ENCODE measurements at places on chromosomes 3 and 15. TPM values are rescaled to one million over a fixed set of nuclear protein-coding genes. Genes with fewer than 3 reads are reported as not detected.

GRCh38 chr15:76335307-76336253 lies 993 bp upstream of the ISL2 start:
- H3K36me3 ChIP-seq, result no peaks in the 10 kb centered on the region
- peaks cover 38% of the 10 kb centered on the region for H3K4me1 ChIP-seq
- peaks cover 68% of the 10 kb centered on the region for H3K27me3 ChIP-seq
- H3K27ac ChIP-seq, result no peak overlapping the region
- peak overlapping the region; percentile 66 for H3K4me3 ChIP-seq

Gene CYP1A1
- total RNA-seq, result 4.3 TPM

Gene SLC22A13
- total RNA-seq, result 0.31 TPM

DNA sequence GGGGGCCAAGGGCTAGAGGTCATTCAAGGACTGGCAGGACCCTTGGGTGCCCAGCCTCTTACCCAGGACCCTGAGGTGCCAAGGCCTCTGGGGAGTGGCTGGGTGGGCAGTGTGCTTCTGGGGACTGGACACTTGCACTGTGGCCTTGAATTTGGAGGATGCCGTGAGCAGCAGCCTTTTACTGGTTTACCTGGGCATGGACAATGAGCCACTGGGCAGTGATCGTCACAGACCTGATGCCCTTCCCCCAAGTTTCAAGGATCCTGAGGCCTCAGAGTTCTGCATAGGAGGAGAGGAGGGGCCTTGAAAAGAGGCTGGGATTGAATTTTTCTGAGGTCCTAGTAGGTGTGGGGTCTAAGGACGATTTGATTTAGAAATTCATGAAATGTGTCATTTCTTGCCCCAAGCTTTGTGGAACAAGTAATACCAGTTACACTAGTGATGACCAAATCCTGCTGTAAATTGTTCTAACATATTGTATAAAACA lies 146.1 kb upstream of the TPM1 start:
- DNase-seq, result no peak
- no peak overlapping the region for H3K4me3 ChIP-seq
- H3K27ac ChIP-seq, result no peak overlapping the region
- no peaks in the 10 kb centered on the region for H3K4me1 ChIP-seq
- H3K36me3 ChIP-seq, result no peaks in the 10 kb centered on the region

- H3K27ac ChIP-seq, result no peak overlapping the region
- DNase-seq, result no peak
- H3K4me3 ChIP-seq, result no peak overlapping the region
- peaks cover 10% of the 10 kb centered on the region for H3K4me1 ChIP-seq
These were observed 4.0 kb upstream of the IL17RD start for GRCh38 chr3:57169108-57169507.

Gene GRK7
- total RNA-seq, result 0.07 TPM

DNA sequence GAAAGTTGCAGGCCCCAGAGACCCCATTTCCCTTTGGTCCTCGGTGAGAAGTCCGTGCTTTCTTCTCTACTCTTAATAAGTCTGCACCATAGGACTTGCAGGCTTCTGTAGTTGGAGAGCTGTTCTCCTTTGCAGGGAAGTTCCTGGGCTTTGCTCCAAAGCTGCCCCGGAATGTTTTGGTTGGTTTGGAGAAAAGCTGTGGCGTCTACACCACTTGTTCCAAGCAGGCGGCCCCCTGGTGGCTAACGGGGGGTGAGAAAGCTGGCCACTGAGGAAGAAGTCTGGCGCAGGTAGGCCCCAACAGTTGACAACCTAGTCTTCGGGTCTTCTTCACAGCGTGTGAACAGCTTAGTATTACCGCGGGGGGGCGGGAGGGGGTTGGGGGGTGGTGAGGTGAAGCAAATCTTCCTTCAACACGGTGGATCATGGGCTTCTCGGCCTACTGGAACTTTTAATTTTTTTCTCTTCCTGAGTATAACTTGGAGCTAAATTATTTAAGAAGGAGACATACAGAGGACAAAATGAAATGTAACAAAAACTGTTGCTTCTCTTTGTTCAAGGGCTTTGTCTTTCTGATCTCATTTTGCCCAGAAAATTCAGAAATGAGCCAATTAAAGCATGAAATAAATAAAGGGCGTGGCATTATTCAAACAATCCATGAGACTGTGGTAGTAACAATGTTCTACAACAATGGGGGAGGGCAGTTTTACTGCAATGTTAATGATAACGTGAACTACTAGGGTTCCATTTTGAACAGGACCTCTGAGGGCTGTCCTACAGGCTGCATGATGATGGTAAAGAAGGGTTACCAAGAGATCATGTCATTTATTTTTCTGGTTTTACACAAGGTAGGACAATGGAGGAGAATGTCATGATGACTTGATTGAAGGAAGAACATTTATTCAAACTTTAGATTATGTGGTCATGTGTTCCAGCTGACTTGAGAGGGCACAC lies 2.2 kb upstream of the THRB start:
- no peaks in the 10 kb centered on the region for H3K36me3 ChIP-seq
- H3K27ac ChIP-seq, result no peak overlapping the region
- peaks cover 39% of the 10 kb centered on the region for H3K27me3 ChIP-seq
- DNase-seq, result no peak
- no peak overlapping the region for H3K4me3 ChIP-seq

Gene TM6SF1
- total RNA-seq, result 5.6 TPM

DNA sequence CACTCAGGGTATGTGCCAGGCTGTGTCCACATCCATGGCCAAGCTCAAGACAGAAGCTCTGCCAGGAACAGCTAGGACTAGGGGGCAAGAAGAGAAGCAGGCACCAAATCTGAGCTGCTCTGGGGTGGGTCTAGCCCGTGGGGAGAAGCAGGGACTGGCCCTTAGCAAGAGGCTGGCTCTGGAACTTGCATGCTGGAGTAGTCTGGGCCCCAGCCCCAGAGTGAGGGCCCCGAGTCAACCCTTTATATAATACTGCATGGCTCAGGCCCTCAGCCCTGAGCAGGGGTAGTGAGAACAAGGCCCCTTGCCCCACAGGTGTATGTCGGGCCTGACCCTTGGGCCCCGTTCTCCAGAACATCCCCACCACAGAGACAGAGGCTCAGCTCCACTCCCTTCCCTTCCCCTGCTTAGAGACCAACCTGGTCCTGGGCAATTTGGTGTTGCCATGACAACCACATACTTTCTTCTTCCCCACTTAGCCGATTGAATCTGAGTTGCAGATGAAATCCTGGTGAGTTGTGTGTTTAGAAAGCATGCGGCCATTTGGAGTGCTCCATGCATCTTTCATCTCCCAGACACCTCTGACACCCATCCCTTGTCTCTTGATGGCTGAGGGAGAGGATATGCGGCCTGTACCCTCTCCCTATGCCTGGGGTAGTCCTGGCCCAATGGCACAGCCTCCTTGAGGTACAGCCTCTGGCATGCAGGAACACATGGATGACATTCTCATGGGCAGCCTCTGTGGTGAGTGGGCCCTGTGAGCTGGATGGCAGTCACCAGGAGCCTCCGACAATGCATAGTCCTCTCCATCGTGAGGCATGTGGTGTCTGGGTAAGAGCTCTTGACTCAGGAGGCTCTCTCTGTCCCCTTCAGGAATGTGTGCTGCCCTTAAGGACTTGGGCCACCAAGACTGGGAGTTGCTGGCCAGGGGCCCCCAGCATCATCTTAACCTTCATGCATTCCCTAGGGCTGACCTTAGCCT lies 29.2 kb upstream of the SFMBT1 start:
- H3K27ac ChIP-seq, result peak overlapping the region; percentile 50
- peaks cover 17% of the 10 kb centered on the region for H3K4me1 ChIP-seq
- DNase-seq, result no peak

- no peak overlapping the region for H3K27ac ChIP-seq
- no peaks in the 10 kb centered on the region for H3K4me1 ChIP-seq
- peaks cover 9% of the 10 kb centered on the region for H3K27me3 ChIP-seq
- no peak for DNase-seq
- no peaks in the 10 kb centered on the region for H3K36me3 ChIP-seq
These were observed 288.8 kb upstream of the LRRFIP2 start for GRCh38 chr3:37463163-37463562.

DNA sequence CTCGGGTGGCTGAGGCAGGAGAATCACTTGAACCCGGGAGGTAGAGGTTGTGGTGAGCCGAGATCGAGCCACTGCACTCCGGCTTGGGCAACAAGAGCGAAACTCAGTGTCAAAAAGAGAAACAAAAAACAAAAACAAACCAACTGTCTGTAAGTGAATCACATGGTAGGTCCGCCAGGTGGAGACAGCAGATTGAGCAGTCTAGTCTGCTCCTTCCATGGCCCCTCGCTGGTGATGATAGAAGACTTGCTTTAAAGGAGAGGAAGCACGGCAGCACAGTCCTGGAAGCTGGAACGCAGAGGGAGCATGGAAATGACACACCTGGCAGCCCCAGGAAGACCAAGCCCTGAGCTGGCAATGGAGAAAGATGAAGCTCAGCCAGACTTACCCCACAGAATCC lies 31.4 kb upstream of the MGLL start:
- no peak overlapping the region for H3K4me3 ChIP-seq
- no peaks in the 10 kb centered on the region for H3K27me3 ChIP-seq
- no peaks in the 10 kb centered on the region for H3K36me3 ChIP-seq
- peaks cover 3% of the 10 kb centered on the region for H3K4me1 ChIP-seq
- H3K27ac ChIP-seq, result no peak overlapping the region
- no peak for DNase-seq

Gene RARRES1
- not detected for total RNA-seq

Gene AP3B2
- total RNA-seq, result 0.16 TPM

DNA sequence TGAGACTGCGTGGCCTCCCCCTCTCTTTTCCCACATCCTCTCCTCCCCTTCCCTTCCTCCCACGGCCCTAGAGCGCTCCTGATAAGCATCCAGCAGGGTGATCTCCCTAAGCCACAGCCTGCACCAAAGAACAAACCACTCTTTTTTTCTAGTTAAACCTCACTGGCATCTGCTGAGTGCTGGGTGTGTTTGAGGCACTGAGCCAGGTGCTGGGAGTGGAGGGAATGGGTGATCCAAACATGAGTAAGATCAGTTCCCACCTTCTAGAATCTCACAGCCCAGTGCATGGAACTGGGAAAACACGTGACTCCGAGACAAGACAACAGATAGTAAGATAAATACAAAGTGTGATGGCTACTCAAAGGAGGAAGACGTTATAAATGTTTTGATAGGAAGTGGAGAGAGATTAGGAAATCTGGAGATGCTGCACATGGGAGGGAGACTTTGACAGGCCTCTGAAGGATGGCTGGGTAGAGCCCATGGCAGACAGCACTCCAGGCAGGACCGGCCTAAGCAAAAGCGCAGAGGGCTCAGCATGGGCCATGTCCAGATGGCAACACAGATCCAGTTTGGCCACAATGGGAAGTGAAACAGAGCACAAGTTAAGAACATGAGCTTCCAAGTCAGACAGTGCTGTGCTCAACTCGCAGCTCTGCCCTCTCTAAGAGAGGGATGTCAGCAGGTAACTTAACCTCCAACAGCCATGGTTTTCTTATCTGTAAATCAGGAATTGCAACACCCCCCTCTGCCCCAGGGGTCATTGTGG lies 55.6 kb downstream of the CCR3 start:
- H3K27me3 ChIP-seq, result peaks cover 4% of the 10 kb centered on the region
- DNase-seq, result no peak
- H3K27ac ChIP-seq, result peak overlapping the region; percentile 87

Gene RPS17
- total RNA-seq, result 3,069 TPM

GRCh38 chr3:35401671-35402070 lies 237.7 kb upstream of the ARPP21 start:
- no peak overlapping the region for H3K4me3 ChIP-seq
- no peaks in the 10 kb centered on the region for H3K36me3 ChIP-seq

Gene MST1
- total RNA-seq, result 9.6 TPM

Gene SCN11A
- total RNA-seq, result not detected

- peaks cover 19% of the 10 kb centered on the region for H3K27me3 ChIP-seq
- H3K4me1 ChIP-seq, result no peaks in the 10 kb centered on the region
- no peak for DNase-seq
- H3K27ac ChIP-seq, result no peak overlapping the region
These were observed 16.5 kb downstream of the THSD4 start for GRCh38 chr15:71131601-71132362.

Gene KPNA4
- 51.0 TPM for total RNA-seq

GRCh38 chr15:61869656-61870055 lies 190.6 kb downstream of the VPS13C start:
- peaks cover 29% of the 10 kb centered on the region for H3K36me3 ChIP-seq
- H3K4me1 ChIP-seq, result no peaks in the 10 kb centered on the region
- H3K4me3 ChIP-seq, result no peak overlapping the region
- H3K27me3 ChIP-seq, result no peaks in the 10 kb centered on the region

Gene SLC28A2
- not detected for total RNA-seq

DNA sequence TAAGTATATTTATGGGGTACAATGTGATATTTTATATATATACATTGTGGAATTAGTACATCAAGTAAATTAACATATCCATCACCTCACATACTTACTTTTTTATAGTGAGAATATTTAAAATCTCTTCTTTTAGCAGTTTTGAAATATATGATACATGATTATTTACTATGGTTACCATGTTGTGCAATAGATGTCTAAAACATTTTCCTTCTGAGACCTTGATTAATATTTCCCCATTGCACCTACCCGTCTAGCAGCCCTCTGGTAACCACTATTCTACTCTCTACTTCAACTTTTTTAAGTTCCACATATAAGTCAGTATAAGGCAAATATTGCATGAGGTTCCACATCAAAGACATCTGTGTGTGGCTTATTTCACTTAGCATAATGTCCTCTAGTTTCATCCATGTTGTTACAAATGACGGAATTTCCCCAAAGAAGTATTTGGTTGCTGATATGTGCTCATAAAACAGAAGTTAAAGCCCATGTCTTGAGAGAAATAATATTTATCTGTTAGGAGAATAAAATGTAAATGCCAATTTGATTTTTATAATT lies 29.6 kb upstream of the NFKBIZ start:
- H3K27me3 ChIP-seq, result no peaks in the 10 kb centered on the region
- H3K4me3 ChIP-seq, result no peak overlapping the region
- H3K4me1 ChIP-seq, result peaks cover 51% of the 10 kb centered on the region

Gene GOLGA6L25
- not detected for total RNA-seq

GRCh38 chr3:57043518-57043917 lies 16.9 kb upstream of the SPATA12 start:
- H3K36me3 ChIP-seq, result no peaks in the 10 kb centered on the region
- H3K27me3 ChIP-seq, result peaks cover 7% of the 10 kb centered on the region

Gene NANOGP8
- total RNA-seq, result not detected
